ENCODE measurements at places on chromosomes 13 and 19.

DNA sequence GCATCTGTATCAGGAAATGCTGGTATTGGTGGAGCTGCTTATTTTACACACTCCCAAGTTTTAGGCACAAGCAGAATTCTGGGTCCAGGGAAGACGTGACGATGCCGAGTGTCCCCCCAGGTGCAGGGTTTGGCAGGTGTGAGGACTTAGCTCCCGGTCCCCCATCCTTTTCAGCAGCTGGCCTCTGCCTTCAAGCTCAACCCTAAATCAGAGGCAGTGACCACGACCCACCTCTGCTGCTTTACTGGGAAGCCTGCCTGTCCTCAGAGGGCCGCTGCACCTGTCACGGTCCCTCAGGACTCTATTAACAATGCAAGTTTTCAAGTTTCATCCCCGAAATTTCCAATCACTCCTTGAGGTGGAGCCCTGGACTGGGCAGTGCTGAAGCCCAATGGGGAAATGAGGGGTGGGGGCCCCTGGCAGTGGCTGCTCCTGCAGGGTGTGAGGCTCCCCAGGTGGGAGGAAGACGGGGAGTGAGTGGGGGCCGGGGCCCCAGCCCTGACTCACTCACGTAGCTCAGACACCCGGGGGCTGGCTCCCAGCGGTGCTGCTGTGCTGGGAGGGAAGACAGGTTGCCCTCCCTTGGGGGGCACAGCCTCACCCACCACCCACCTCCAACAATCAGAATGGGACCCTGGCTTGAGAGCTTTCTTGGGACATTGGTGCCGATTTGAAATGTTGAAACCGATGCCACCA, 92.6 kb upstream of the MCF2L start:
- DNase-seq = no peak

- DNase-seq = no peak
These were observed 421.8 kb downstream of the SPRY2 start for GRCh38 chr13:79919091-79919490.

- no peak for DNase-seq
These were observed 435.2 kb downstream of the FGF9 start for GRCh38 chr13:22106058-22106457.

- no peak for DNase-seq
These were observed at the start of gene KMT2B for GRCh38 chr19:35717665-35718344. KMT2B (plus strand) TSS chr19:35718003; CDS start chr19:35718019, 16 bp downstream.

- no peak for DNase-seq
These were observed 12.1 kb downstream of the SERTM1 start for GRCh38 chr13:36685927-36686326.

All from stimulated activated CD8-positive, alpha-beta memory T cell treated with anti-CD3 and anti-CD28 coated beads, Interleukin-7, amount 100 ng/mL, for 1 hour (primary cell).